ENCODE measurements at places on chromosomes 11 and 22.

DNA sequence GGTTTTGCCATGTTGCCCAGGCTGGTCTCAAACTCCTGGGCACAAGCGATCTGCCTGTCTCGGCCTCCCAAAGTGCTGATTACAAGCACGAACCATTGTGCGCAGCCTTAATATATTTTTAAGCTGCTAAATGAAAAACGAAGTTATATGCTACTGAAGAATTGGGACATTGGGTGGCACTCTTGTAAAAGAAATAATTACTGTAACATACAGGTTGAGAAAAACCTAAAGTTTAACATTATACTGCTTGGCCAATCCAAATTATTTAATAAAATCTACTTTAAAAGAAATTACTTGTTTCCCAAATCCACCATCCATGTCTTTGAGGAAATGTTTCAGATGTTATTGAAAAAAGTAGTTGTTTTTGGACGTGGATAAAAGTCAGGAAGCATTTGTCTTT lies 37.9 kb upstream of the ARHGAP32 start:
- peak; percentile 17 for DNase-seq

- peak; percentile 77 for DNase-seq
Observed at GRCh38 chr11:12430351-12430750, 53.0 kb downstream of the PARVA start.

GRCh38 chr11:94649964-94650623 lies 82.9 kb downstream of the PIWIL4 start:
- no peak for DNase-seq

DNA sequence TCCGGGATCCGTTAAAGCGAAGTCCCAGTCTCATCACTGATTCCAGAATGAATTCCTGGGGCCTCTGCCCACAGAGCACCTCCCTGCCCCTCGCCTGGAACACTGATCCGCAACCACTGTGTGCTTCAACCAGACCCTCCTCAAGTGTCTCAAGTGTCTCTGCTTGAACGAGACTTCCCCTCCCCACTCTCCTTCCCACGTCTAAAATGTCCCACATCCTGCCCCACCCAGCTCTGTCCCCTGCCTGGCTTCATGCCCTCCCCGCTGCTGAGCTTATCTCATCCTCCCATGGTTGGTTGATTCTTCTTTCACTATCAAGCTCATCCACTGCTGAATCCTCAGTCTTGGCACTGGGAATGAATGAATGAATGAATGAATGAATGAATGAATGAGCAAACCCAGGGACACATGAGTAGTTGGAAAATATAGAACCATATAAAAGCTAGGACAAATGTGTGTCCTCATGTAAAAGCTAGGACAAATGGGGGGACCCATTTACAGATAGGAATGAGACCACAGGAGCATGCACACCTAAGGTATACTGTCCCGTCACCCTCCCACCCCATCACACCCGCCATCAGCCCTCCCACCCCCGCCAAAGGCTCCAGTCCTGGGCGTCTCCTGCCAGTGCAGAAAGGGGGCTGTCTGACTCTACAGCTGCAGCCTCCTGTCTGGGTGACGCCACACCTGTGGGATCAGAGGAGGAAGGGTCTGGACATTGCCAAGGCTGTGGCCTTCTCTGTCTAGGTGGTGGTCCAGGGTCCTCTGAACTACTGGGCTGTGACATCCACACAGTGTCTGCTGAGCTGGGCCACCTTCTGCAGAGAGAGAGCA lies 71.4 kb upstream of the LINC01488 start:
- DNase-seq = no peak

- DNase-seq = no peak
Observed at GRCh38 chr11:134781380-134781866, 369.4 kb upstream of the B3GAT1 start.

GRCh38 chr11:35118906-35119305 lies 20.1 kb upstream of the CD44 start:
- DNase-seq = no peak

- no peak for DNase-seq
Observed at GRCh38 chr22:37371491-37371890, 55.8 kb downstream of the ELFN2 start.

- DNase-seq = no peak
Observed at GRCh38 chr11:69241844-69242243, 52.1 kb upstream of the MYEOV start.

- no peak for DNase-seq
Observed at GRCh38 chr11:117392001-117392690, 64.5 kb downstream of the CEP164 start.

- no peak for DNase-seq
Observed at GRCh38 chr11:75024068-75024449, 35.3 kb downstream of the NEU3 start.

DNA sequence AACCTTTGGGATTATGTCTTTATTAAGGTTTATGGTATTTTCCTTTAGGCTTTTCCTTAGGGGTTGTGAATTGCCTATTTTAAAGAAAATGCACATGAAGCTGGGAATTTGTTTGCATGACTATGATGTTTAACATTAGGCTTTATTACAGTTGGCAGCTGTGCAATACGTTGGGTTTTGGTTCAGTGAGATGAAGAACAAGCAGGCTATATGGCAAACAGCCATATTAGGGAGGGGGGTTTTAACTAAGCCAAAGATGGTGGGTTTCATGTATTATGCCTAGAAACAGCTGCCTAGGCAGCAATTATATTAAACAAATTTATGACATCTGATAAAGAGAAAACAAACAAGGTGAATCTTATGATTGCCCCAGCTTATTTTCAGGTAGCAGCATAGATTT lies 880.8 kb downstream of the FAM181B start:
- DNase-seq = no peak

DNA sequence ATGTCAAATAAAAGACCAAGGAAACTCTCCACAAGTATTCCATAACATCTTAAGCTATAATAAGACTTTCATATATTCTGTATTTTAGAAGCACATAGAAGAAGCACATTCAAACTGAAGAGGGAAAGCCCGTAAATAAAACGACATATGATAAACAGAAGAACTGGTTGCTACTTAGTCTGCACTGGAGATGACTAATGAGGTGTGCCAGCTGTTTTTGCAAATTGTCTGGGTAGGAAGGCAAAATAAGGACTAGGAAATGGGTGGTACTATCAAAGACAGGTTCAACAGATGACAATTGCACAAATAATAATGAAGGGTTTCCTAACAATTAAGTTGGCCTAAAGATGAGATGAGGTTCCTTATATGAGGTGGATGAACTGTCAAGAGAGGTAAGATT lies 593.2 kb upstream of the CCDC179 start:
- DNase-seq = no peak

DNA sequence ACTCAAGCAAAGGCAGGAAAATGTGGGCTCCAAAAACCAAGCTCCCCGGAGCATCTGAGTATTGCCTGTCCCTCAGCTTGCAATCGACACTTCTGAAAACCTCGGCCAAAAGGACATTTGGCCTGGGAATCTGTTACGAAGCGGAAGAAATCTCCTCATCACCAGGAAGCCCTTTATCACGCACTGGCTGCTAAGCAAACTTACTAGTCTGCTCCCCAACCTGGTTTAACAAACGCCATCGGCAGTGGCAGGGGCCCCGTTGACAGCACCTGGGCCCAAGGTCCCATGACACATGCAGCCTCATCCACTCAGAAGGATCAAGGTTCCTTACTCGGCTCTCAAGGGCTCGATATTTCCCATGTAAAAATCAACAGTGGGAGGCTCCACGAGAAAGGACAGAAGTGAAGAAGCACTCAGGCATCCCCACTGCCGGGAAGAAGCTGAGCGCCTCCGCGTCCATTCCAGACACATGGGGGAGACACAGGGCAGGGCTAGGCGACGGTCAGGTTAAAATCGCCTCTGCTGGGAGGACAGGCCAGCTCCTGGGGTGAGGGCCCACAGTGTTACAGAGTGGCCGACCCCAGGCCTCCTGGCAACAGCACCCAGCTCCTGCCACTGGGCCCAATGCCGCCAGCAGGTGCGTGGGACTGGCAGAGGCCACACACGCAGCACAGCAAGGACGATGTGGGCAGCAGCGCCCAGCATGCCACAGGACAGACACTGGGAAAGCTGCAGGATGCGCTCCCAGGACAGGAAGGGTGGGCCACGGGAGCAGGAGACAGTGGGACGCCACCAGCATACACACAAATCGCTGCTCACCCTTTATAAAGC lies 27.1 kb downstream of the BRD1 start:
- no peak for DNase-seq

DNA sequence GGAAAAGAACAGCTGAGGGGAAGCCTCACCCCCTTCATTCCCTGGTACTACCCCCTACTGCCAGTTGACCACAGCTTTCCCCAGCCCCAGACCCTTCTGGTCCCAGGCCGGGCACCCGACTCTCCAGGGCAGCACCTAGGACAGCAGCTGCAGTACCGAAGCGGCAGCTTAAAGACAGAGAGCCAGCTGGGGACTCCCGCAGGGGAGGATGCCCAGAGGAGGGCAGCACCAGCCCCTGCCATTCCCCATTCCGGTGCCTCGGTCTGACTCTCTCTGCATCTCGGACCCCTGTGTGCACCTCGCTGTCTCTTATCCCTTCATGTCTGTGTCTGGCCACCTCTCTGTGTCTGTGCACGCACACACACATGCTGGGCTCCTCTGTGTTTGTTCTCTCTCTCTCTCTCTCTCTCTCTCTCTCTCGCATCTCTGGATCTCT lies 9.4 kb downstream of the IGSF9B start:
- DNase-seq = peak; percentile 44

DNA sequence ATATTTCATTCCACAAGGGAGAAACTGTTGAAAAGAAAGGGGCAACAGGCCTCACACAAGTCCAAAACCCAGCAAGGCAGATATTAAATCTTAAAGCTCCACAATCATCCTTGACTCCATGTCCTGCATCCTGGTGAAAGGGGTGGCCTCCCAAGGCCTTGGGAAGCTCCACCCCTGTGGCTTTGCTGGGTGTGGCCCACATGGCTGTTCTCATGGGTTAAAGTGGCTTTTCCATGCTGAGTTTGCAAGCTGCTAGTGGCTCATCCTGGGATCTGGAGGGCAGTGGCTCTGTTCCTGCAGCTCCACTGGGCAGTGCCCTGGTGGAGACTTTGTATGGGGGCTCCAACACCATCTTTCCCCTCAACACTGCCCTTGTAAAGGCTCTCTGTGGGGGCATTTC lies 106.4 kb downstream of the CTNND1 start:
- DNase-seq = no peak

GRCh38 chr11:70364178-70364577 lies 34.2 kb upstream of the CTTN start:
- DNase-seq = no peak

- no peak for DNase-seq
Observed at GRCh38 chr11:10631761-10632160, 61.8 kb downstream of the IRAG1 start.

- no peak for DNase-seq
Observed at GRCh38 chr11:45204761-45205160, 58.3 kb downstream of the PRDM11 start.

DNA sequence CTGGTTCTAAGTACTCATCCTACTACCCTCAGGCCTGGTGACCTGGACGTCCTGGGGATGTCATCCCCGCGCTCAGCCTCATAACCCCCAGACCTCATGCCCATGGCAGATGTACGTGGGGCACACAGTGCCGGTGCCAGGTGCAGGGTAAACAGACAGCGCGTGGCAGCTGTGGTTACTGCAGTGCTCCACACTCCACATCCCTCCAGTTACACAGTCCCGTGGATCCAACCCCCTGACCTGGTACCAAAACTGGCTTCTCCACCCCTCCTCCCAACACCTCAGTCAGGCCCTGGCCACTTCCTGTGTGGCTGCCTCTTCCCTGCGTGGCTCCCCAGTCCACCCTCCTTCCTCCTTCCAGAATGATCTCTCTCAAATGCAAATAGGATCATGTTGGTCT lies 95.2 kb downstream of the DSCAML1 start:
- DNase-seq = no peak

DNA sequence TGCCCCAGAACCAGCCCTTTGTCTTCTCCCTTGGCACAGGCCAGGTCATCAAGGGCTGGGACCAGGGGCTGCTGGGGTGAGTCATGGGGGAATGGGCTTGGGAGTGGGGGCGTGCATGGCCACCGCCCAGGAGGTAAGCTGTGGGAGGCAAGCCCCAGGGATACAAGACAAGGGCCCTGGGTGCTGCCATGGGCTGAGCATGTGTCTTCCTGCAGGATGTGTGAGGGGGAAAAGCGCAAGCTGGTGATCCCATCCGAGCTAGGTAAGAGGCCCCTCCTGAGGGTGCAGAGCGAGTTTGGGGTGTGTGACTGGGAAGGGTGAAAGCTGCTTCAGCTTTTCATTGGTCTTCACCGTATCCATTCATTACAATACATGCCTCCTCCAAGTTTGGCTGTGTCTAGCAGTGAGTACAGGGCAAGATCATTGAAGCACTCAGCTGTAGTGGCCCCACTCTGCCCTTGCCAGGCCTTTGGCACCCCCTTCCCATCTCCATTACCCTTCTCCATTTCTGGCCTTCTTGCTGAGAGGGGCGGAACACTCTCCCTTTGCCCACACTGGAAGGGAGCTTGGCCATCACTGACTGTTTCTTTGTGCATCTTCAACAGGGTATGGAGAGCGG lies 2.5 kb downstream of the FKBP2 start:
- no peak for DNase-seq

GRCh38 chr22:39256979-39257378 lies 12.2 kb upstream of the PDGFB start:
- no peak for DNase-seq

GRCh38 chr11:94000659-94001058 lies 20.5 kb upstream of the HEPHL1 start:
- peak; percentile 38 for DNase-seq

DNA sequence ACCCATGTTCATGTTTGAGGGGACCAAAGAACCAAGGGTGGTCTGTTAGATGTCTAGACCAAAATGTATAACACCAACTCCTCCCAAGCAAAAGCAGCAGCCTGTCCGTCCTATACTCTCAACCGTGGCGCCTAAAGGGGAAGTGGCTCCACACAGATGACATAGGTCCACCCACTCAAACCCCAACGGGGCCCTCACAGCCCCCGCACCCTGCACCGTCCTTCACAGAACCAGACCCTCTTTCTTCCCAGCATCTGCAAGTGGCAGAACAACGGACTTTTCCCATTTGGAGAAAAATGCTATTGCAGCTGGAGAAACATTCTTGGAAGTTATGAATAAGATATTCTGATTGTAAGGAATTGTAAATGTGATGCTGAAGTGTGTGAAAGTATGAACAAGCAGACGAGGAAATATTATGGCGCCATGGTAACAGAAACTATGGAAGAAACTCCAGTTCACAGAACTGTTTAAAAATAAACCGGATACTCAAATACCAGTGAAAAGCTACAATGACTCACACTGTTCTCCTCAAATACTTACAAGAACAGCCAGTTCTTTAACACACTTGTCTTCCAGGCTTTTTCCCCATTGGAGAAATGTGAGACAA lies 76.5 kb upstream of the ARFGAP3 start:
- peak; percentile 87 for DNase-seq

- no peak for DNase-seq
Observed at GRCh38 chr11:3338569-3339339, 40.2 kb downstream of the ZNF195 start.

- DNase-seq = no peak
Observed at GRCh38 chr11:67544616-67545242, 21.5 kb upstream of the CABP2 start.

GRCh38 chr11:89477175-89477574 lies 14.0 kb downstream of the NOX4 start:
- no peak for DNase-seq
